ENCODE measurements at places on chromosomes 2 and 18.

DNA sequence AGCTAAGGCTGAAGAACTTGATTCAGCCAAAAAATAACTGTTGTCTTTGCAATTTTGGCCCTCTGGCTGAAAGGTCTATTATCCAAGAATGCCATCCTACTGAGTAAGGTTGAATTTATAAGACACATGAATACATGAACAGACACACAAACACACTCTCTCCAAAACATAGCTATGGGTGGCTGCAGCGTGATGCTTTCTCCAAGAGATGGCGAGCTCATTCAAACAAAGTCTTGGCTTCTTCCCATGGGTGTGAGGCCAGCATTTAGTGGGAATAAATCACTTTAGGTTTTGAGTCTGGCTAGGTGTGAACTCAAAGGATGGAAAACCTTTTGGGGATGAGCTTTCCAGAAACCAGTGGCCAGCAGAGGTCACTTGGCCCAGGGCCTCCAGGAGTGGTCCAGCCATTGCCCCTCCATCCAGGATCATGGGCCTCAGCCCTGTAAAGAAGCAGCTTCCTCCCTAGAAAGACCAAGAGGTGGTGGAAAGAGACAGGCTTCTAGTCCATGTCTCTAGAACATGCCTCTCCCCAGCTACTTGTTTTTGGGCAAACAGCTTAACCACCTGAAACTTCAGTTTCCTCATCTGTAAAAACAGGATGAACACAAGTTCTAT, 11.0 kb upstream of the OSR1 start:
- no peak for DNase-seq

GRCh38 chr18:10308154-10308553, 146.3 kb upstream of the APCDD1 start:
- no peak for DNase-seq

DNA sequence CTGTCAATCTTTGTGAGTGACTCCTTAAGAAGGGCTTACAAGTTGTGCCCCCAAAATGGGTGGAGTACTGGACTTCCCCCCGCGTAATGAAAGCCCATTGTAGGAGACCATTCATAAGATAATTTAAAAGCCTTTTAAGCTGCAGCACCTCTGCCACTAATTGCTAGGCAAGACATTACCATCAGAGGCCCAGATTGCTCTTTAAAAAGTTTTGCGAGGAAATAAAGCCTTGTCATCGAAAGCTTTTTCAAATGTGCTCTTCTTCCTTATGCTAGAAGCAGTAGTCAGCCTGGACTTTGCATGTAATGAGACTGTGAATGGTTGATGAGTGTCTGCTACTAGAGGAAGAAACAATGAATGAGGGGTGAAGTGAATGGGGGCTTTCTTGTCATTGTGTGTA, 345.3 kb upstream of the CDH2 start:
- no peak for DNase-seq

- no peak for DNase-seq
These were observed 203.7 kb downstream of the HDAC4 start for GRCh38 chr2:239197146-239197545.

DNA sequence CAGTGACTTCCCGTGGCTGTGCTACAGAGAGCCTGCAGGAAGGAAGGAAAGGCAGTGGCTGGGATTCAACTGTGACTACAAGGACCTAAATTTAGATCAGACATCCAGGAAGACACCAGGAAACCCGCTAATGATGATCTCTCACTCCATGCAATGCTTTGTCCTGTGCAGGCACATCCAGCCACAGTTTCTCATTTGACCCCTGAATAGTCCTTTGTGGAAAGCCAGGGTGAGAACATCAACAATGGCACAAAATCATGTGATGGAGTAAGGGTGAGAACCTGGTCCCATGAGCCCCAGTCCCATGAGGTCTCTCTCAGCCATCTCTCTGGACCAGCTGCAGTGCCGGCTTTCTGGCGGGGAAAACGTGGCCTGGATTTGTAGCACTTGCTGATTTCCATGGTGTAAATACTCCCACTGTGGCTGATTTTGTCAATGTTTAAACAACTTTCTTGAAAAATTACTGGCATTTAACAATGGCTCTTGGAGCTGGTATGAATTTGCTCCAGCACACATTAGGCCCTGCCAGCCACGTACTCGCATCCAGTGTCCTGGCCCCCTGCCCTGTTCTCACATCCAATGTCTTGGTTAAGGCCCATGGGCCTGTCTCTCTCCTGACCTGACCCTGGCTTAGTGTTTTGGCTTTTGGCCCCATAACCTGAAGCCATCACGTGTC, 159.0 kb upstream of the HAAO start:
- no peak for DNase-seq

DNA sequence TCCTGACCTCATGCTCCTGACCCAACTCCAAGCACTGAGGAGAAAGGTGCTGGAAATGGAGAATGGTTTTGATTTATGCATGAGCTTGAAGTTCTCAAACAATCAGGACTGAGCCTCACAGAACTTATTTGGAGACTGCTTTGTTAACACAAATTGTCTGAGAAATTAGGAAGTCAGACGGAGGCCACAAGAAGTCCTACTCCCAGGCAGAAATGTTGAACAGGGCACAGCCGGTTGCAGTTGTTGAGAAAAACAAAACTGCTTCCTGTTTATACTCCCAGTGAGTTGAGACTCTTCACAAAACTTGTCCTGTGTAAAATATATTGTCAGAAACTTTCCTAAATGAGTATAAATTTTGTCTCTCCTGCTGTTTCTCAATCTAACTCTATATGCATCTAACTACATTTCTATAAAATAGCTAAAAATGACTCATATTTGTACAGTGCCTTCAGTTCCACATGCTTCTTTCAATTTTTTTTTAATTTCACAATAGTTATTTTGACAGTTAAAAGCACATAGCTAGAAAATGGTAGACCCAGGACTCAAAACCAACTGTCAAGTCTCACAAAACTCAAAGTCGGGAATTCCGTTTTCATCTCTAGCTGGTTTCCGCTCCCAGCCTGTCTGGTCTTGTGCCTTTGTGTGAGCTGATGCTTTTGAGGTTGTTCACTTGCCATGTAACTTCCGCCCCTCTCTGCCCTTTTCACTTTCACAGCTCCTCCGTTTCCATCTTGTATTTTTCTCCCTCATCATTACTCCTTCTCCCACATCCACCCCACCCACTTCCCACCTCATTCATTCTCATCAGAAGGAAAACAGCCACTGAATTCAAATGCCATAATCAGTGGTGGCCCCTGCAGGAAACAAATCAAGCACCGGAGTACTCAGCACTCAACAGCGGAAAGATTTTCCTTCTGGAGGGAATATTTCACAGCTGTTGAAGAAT, 215.0 kb downstream of the SUCLG1 start:
- DNase-seq: no peak

DNA sequence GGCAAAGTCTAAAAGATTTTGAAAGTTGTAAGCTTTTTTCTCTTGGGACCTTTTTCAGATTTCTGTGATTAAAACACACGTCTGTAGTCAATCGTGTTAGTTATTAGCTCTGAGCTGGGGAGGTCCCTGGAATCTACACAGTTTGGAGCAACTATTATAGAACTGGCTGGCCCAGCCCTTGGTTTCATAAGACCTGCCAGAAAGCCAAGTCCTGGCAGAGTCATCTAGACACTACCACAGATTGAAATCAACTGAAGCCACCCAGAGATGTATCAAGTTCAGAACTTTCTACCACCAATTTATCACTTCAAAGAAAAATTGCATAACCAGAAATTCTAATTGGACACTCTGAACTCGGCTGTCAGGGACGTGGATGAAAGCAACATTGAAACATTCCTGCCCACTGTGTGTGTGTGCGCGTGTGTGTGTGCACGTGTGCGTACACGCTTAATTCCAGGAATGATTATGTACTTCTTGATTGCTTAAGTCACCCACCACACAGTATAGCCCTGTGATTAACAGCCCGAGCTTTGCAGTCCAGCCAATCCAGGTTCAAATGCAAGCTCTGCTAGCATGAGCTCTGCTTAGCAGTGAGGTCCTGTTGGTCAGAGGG, 126.3 kb downstream of the TPGS2 start:
- no peak for DNase-seq

- DNase-seq: no peak
These were observed 8.7 kb downstream of the TET3 start for GRCh38 chr2:73993376-73993775.

DNA sequence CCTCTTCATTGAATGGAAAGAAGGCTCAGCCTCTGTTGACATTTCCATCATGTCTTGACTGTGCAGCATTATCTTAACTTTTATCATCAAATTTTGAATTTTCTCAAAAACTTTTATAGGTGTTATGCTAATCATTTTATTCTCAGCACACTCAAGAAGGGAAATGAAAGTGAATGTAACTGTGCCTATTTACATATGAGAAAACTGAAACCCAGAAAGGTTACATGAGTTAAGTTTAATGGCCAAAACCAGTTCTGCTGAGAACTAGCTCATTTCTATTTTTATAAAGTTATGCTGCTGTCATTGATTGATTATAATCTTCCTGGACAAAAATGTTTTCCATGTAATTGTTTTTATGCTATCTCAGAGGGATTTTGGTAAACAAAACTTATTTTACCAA, 618.8 kb upstream of the NRXN1 start:
- DNase-seq: no peak

DNA sequence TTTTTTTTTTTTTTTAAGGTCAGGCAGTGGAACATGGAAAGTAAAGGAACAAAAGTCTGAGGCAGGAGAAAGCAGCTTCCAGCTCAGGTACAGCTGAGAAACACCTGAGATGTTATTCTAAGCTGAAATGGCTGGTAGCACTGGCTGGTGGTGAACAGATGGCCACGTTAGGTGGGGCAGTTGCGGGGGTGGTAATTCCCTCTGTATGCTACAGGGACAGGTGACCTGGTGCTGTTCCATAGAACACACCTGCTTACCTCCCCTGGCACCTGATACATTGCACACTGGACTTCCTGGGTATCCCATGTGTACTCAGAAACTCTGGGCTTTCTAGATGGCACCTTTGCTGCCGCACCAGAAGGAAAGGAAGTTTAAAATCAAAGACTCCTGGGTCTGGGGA, 333.3 kb downstream of the SLC8A1 start:
- no peak for DNase-seq

DNA sequence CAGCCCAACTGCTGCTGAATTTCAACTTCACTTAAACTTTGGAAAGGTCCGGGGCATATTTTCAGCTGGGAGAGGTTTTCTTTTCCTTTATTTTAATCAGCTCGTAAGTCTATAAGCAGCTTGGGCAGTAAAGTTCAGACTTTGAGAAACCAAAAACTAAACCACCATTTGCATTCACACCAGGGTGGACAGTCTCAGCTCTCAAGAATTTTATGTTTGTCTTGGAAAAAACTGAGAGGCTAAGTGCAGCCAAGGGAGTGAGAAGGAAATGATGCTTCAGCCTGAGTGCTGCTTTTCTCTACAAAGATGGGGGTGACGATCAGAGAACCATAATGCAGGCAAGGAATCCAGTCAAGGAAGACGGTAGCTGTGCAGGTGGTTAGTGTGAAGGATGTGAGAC, 30.2 kb downstream of the MCFD2 start:
- no peak for DNase-seq

- no peak for DNase-seq
These were observed 14.4 kb upstream of the VRK2 start for GRCh38 chr2:58032016-58032763.

GRCh38 chr18:13443552-13443951, 225.0 kb downstream of the LDLRAD4 start:
- DNase-seq: no peak

DNA sequence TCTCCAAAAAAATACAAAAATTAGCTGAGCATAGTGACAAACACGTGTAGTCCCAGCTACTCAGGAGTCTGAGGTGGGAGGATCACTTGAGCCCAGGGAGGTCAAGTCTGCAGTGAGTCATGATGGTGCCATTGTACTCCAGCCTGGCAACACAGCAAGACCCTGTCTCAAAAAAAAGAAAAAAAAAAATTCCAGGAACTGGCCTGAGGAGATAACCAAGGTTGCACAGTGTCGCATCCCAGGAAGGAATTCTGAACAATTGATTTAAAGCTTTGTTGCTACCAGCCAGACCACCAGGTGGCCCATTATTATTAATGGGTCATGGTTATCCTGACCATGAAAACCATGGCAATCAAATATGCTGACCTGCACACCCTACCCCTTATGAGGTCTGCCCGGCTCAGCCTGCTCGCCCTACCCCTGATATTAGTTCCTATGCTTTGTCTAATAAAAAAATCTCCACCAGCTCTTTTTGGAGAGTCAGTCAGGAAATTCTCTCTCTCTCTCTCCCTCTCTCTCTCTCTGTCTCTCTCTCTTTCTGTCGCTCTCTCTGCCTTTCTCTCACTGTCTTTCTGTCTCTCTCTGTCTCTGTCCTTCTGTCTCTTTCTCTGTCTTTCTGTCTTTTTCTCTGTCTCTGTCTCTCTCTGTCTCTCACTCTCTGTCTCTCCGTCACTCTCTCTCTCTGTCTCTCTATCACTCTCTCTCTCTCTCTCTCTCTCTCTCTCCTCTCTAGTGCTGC, 73.7 kb downstream of the NCAPH start:
- DNase-seq: no peak

GRCh38 chr2:126616606-126617069, 39.3 kb upstream of the GYPC start:
- DNase-seq: no peak

GRCh38 chr2:206112108-206112507, 26.1 kb upstream of the INO80D start:
- no peak for DNase-seq

DNA sequence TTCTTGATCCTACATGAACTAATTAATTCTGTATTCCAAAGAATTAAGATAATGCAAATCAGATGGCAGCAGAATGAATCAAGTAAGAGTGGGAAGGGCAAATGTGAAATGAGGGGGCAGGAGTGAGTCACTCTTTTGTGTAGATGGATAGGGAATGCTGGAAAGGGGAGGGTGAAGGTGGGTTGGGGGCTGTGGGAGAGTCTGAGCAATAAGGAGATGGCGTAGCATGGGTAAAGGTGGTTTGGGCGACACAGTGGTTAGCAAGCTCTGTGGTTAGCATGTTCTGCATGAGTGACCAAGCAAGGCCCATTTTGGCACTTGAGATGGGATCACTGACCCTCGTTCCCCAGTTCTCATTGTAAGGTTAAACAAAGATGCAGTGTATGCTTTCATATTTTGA, 20.4 kb downstream of the GPD2 start:
- no peak for DNase-seq

- DNase-seq: no peak
These were observed 270.7 kb downstream of the TCF4 start for GRCh38 chr18:55317324-55317723.

DNA sequence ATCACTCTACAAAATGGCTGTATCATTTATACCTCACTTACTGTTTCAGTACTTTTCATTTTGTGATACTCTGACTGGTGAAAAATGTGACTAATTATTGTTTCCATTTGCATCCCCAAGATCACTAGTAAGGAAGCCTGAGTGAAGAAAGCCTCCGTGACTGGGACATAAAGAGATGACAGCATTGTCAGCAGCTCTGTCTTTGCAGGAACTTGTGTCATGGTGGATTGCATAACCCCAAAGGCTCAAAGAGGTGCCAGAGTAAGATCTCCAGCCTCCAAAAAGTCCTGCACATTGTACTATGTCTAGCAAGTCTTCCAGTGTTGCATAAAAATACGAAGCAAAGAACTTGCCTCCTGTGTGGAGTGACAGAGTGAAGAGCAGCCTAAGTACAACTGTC, 187.5 kb upstream of the CRIM1 start:
- DNase-seq: no peak

DNA sequence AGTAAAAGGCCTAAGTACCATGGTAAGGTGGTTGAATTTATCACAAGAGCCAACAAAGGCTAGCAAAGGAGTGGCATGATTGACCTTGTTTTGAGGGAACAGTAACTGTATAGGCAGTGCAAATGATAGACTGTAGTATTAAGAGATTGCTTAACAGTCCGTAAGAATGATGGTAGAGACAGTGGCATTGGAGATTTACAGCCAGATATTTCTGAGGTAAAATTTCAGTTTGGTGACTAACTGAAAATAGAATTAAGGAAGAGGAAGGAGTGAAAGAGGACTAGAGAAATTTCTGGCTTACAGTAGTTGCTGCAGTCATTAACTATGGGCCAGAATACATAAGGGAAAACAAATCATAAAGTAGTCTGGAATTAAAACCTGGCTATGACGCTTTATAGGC, 4.4 kb upstream of the BAZ2B start:
- no peak for DNase-seq

Data from NCI-H1436 (cell line).